H1 (cell line): ENCODE measurements at places on chromosomes 5 and 9. TPM values are rescaled to one million over a fixed set of nuclear protein-coding genes. Genes with fewer than 3 reads are reported as not detected.

- no peaks in the 10 kb centered on the region for H3K36me3 ChIP-seq
- H3K4me1 ChIP-seq = peaks cover 21% of the 10 kb centered on the region; the same call in 1 of the 2 replicates
- H3K27me3 ChIP-seq = no peaks in the 10 kb centered on the region
- 0 out of 2 replicates have a peak overlapping the region, but pooled peaks have one; percentile 4 for H3K27ac ChIP-seq
- no peak for DNase-seq
Measured at GRCh38 chr9:71245651-71246050, 124.2 kb upstream of the TRPM3 start.

GRCh38 chr9:72363908-72364678, 915 bp downstream of the ZFAND5 start:
- no peaks in the 10 kb centered on the region; the same call in none of the 2 replicates for H3K4me1 ChIP-seq
- peak overlapping the region; percentile 91 for H3K27ac ChIP-seq
- no peaks in the 10 kb centered on the region for H3K27me3 ChIP-seq
- peaks cover 52% of the 10 kb centered on the region for H3K36me3 ChIP-seq

DNA sequence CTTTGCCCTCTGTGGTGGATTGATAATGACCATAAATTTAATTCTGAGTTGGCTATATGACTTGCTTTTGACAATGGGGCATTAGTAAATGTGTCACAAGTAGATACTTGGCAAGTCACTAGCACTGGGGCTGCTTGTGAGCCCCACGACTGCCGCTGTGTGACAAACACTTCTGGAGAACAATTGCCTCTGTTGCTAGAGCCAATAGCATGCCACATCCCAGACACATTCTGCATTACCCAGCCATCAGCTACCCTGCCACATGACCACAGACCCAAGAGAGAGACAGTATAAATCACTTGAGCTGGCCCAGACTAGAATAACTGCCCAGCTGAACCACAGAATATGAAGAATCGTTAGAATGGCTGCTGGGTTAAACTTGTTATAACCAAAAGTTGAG, 753.2 kb upstream of the DMAC1 start:
- no peak overlapping the region for H3K4me3 ChIP-seq
- no peaks in the 10 kb centered on the region for H3K4me1 ChIP-seq
- H3K27ac ChIP-seq = no peak overlapping the region
- H3K36me3 ChIP-seq = no peaks in the 10 kb centered on the region

DNA sequence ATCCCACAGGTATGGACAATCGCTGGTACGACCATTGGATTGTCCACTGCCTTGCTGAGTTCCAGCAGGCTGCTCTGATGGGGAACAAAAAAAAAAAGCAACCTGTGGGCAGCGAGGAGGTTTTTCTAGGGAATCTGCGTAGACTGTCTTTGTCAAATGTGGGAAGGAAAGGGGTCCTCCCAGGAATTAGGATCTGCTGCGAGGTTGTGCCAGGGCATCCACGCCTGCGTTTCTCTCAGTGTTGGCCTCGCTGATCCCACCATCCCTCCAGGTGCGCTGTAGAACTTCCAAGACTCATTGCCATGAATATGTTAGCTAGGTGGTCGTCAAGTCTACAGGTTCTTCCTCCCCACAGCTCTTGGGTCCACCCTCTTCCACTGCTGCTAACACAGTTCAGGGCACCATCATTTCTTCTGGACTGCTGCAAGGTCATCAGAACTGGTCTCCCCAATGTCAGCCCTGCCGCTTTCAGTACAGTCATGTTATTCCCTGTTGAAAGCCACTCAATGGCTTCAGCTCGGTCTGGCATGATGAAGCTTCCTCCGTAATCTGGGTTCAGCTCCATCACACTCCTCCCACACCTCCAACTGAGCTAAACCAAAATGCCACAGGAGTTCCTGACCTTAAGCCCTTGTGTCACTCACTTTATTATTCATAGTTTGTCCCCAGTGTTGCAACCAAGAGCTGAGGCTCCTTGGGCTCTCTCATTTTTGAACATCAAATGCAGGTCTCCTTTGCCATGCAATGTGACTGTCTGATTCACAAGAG, 79.5 kb upstream of the DMRT1 start:
- no peaks in the 10 kb centered on the region for H3K27me3 ChIP-seq
- no peak overlapping the region for H3K4me3 ChIP-seq
- no peaks in the 10 kb centered on the region for H3K36me3 ChIP-seq
- DNase-seq = no peak

GRCh38 chr9:128903079-128903461, 17.7 kb upstream of the PHYHD1 start:
- no peak overlapping the region for H3K27ac ChIP-seq
- no peaks in the 10 kb centered on the region for H3K27me3 ChIP-seq
- H3K4me3 ChIP-seq = no peak overlapping the region
- peaks cover 16% of the 10 kb centered on the region for H3K36me3 ChIP-seq

SPINK7 gene
- total RNA-seq = not detected in 2 replicates

TRPM6 gene
- 0.99 and 1.5 TPM in 2 replicates for total RNA-seq

NXNL2 gene
- 1.9 and 2.1 TPM in 2 replicates for total RNA-seq

NUDT12 gene
- 12.5 and 14.0 TPM in 2 replicates for total RNA-seq
